ENCODE measurements at places on chromosomes 11 and 22.

GRCh38 chr11:57309106-57310059, 15.4 kb downstream of the TNKS1BP1 start:
- DNase-seq: no peak

DNA sequence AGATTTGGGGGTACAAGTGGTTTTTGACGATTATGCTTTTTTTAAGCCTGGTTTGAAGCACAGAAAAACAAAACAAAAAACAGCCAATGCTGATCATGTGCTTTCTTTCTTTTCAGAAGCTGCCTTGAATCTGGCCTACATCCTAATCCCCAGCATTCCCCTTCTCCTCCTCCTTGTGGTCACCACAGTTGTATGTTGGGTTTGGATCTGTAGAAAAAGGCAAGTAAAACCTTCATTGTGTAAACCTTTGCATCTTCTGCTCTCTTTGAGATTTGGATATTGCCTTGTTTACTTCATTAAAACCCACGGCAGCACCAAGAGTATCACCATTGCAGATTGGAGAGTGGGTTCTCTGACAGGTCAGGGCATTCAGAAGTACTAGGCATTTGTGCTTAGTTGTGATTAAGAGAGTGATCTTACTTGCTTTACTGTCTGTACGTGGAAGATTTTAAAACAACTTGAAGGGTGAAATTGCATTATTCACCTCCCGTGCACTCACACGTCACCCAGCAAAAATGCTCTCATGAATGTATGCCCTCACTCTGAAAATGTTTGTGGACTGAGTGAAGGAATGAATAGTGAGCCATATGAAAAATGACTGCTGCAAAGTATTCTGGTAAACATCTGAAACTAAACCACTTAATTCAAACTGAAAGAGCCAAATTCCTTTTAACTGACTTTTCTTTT, 17.0 kb downstream of the LAYN start:
- no peak for DNase-seq

DNA sequence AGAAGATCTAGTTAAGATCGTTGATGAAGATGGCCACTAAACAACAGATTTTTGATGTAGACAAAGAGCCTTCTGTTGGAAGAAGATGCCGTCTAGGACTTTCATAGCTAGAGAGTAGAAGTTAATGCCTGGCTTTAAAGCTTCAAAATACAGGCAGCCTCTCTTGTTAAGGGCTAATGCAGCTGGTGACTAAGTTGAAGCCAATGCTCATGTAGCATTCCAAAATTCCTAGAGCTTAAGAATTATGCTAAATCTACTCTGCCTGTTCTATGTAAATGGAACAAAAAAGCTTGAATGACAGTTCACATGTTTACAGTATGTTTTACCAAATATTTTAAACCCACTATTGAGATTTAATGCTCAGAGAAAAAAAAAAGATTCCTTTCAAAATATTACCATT, 492.6 kb downstream of the CNTN5 start:
- DNase-seq: no peak

DNA sequence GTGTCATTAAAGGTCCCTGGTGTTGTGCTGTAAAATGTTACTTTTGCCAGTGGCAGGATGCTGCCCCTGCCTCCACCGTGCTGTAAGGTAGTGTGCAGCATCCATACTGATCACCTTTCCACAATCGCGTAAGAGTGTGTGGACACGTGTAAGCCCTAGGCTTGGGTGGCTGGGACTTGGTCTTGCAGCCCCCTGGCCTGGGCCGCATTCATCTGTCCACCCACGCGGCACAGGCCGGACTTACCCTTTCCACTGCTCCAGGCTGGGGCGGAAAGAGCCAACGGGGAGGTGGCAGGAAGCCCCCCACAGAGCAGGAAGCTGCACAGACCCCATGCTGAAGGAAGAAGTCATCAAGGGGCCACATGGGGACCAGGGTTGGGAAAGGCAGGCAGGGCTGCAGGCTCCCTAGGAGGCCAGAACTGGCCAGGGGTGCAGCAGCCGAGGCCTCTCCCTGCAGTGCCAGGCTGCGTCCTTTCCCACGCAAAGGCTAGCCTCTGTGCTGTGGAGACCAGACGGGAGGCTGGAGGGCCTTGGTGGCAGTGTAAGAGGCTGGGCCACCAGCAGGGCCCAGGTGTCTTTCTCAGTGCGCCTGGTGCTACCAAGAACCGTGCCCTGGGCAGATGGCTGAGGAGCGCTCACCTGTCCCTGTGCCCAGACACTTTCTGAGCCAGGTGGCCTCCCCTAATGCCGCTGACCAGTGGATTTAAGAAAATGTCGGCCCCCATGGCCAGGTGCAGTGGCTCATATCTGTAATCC, 11.7 kb upstream of the TMEM191C start:
- peak; percentile 22 for DNase-seq

GRCh38 chr11:9351321-9351881, 33.1 kb upstream of the IPO7 start:
- DNase-seq: no peak

DNA sequence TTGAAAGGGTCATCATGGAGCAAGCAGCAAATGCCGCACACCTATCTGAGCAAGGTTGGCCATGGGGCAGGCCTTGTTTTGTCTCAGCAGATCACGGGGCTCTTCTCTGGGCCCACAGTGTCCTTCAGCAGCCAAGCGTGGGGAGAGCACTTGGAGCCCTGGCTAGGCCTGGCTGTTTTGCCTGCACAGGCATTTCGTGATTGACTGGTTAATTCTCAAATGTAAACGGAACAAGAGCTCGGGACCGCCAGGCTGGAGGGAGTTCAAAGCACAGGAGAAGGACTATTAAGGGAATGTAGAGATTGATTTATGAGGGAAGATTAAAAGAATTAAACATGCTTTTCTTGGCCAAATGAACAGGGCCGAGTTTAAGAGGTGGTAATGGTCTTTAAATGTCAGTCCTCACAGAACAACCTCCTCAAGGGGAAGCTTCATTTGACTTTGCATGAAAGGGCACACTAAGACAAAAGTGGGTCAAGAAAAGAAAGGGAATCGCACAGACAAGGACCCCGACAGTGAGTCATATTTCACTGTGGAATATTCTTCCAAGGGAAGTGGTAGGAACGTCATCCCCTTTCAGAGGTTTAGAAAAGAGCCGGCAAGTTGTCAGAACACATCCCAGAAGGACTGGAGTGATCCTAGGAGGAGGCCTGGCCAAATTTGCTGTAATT, 20.7 kb downstream of the SPON1 start:
- DNase-seq: no peak

DNA sequence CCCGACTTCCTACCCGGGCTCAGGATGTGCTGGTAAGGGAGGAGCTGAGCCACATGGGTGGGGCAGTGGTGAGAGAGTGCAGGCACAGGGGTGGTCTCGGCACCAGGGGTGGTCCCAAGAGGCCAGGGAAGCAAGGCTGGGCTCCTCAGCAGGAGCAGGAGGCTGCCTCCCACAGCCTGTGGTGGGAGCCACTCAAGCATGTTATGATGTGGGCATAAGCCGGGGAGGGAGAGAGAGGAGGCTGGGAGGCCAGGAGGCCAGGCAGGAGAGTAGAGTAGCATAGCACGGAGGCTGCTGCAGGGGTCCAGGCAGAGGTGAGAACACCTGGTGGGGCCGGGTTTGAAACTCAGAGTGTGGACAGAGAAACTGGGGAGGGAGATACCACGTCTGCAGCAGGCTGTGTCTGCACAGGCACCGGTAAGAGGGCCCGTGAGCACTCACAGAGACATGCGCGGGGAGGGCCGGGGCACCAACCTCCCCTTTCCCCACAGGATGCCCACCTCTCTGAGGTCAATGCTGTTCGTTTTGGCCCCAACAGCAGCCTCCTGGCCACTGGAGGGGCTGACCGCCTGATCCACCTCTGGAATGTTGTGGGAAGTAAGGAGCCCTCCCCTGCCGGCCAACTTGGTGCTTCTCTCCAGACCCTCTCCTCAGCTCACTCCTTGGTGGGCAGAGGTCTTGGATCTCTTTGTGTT, 10.7 kb downstream of the ATG16L2 start:
- DNase-seq: no peak

Measured in left hindlimb (tissue), 1 donor.